ENCODE measurements at places on chromosomes 13 and 19.
A peak's percentile ranks its signal among the peaks of the same experiment; 100 is the strongest.

DNA sequence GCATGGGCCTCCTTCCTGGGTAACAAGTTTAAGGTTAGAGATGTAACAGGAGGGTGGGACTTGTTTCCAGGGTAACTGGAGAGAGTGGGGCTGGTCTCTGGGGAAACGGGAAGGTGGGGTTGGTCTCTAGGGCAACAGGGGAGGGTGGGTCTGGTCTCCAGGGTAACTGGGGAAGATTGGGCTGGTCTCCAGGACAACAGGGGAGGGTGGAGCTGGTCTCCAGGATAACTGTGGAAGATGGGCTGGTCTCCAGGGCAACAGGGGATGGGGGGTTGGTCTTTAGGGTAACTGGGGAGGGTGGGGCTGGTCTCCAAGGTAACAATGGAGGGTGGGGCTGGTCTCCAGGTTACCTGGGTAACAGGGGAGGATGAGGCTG is 36.5 kb downstream of the SPTBN4 start:
- no peak for DNase-seq

DNA sequence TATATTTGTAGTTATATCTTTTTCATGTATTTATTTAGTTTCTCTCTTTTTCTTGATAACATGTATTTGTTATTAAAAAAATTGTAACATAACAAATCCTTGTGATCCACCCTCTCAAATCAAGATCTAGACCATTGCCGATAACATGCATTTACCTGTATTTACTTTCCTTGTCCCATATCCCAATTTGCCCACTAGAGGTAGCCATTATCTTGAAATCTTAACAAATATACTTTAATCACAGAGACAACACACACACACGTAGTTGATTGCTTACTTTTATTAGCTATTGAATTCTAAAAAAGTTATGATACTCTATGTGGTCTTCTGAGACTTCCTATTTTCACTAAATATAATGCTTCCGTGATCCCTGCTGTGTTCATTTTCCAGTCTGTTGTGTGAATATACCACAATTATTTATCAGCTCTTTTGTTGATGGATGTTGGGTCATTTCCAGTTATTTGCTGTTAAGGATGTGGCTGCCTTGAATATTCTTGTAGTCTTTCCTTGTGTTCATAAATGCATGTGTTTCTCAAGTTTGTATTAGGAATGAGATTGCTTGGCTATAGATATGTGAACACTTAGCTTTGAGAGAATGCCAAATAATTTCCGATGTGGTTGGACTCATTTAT is 31.3 kb upstream of the ZMYM2 start:
- DNase-seq = peak; percentile 4

DNA sequence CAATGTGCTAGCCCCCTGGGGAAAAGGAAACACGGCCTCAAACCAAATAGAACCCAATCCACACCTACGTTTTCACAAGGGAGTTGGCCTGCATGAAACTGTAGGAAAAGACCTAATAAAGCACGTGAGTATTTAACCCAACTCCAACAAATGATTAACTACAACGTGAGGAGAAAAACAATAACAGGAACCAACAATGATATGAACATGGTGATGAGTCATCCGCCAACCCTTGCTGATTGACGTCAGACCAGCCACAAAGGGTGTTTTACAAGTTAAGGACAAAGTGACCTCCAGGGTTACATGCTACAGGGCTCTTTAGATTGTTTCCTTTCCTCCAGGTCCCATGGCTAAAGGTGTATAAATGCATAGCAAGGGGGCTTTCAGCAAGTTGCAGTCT is 460.5 kb downstream of the COG6 start:
- peak; percentile 2 for DNase-seq

GRCh38 chr13:76853921-76854608 is 32.1 kb downstream of the KCTD12 start:
- DNase-seq = no peak

GRCh38 chr19:10852098-10852800 is 4.0 kb downstream of the C19orf38 start:
- DNase-seq = no peak

Data from SHP77 (cell line).